NCI-H1092 treated with DMSO at 0.1 percent for 48 hours (cell line): ENCODE measurements at places on chromosomes 2 and 18.

DNA sequence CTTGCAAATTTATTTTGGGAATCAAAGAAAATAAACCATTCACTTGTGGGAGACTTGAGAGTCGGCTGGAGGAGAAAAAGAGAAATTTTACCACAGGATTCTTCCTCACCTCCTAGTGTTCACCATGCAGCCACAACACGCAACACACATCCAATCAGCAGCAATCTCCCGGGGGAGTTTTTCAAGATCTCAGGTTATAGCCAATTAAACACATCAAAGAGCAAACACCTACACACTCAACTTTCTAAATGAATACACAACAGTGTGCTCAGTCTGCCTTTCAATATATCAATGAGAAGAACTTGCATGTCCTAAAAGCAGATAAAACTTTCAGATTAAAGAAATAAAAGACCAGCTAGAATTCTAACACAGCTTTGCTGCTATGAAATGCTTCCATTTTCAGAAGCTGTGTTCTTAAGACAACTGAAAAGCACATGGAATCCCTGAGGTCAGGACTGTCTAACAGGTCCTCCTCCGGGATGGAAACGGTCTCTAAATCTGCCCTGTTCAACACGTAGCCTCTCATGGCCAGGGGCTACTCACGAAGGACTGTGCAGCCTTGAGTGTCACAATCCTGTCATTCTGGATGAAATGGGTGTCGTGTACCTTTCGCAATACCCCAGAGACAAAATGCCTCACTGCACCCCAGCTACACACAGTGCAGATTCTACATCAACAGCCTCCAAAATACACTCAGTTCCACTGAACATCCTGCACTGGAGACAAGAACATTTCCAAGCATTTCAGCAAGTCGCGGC lies 84.2 kb downstream of the ZNF516 start:
- DNase-seq: no peak

- DNase-seq: no peak
Observed at GRCh38 chr2:72629062-72629461, 196.8 kb downstream of the EXOC6B start.

DNA sequence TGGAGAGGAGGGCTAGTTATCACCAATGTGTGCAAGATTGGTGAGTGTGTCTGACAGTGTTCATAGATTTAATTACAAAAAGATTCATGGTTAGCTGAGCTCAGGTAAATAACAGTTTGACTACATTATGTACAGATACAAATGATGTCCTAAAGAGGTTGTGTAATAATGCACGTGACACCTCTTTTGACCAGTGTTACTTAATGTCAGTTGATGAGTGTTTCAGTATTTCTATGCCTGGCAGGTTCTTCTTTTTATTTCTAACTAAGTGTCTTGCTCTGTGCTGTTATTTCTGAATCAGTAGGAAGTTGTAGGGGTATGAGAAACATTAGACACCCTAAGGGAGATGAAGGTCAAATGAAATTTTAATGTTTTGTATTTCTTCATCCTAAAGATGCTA lies 7.9 kb upstream of the INHBB start:
- no peak for DNase-seq

DNA sequence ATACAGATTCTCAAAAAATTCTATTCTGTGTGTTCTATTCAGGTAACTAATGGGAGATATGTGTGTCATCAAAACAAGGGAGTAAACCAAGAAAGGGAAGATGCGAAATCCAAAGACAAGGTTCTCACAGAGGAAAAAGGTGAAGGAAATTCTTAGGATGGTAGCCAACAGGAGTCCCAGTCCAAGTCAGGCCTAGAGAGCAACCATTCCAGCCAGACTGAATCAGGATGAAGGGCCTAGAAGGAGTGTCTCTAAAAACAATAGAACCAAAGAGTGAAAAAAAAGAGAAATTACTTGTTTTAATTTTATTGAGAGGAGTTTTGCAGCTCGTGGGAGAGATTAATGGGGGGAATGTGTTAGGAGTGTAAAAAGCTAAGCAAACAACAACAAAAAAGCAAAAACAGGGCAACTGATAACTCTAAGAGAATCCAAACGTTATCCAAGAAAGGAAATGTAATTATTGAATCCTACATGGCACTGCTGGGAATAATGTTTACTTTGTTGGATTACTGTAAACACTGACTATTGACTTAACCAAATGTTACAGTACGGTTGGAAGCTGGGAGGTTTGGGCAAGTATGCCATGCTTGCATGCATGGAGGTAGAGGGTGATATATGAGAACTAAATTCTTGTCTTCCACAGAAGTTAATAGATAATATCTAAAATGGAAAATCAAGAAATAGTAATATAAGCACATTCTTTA lies 12.3 kb downstream of the MAP3K20 start:
- no peak for DNase-seq

DNA sequence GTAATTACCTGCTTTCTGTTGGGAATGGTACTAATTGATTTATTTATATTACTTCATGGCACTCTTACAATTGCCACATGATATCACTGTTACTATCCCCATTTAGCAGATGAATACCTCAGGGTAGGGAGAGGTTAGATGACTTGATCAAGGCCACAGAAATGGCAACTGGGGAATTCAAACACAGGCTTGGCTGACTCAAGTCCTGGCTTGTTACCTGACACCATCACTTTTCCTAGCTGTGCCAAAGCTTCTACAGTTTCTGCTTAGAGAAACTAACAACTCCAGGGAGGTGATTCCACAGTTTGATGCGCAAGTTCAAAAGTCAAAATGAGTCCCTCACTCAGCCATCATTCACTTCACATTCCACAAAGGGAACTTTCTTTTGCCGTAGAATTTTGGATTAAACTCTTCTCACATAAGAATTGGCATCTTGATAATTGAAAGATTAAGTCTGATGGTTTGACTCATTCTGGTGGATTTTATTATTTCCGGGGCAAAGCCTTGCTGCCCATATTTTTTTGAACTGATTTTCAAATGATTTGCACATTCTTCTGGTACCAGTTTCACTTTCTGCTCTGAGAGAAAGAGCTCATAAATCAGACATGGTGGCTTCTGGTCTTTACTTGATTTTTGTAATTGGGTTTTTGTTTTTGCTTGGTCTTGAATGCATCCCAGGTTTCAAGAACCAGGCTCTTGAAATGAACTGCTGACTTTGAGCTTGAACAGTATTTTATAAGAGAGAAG lies 656.8 kb downstream of the BCL11A start:
- DNase-seq: no peak

DNA sequence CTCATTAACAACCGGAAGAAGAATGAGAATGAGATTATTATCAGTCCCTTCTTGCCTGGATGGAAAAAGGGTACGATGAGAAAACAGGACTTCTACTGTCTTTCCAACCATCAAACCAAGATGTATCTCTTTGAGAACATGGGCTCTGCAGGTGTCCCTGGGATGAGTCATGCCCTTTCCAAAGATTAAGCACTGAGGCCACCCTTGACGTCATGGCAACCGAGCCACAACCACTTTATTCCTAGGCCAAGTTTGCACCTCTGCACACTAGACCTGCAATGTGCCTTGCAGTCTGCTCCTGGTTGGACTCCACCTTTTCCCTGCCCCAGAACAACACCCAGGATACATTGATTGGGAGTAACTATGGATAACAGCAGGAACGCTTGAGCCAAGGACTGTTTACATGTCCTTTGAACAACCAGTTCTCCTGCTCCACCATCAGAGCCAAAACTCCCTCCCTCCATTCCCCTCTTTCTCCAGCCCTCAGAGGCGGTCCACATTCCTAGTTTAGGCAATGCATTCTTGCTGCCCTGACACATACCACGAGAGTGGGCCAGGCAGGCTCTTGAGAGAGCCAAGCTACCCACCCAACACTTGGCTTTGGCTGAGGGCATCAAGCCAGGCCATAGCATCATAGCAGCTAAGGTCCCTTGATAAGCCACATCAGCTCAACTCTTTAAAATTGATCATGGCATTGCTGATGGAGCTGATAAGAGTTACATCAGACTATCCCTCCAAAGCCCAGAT lies 310.7 kb downstream of the TNS1 start:
- no peak for DNase-seq

GRCh38 chr2:154846842-154847241 lies 148.3 kb downstream of the KCNJ3 start:
- no peak for DNase-seq

DNA sequence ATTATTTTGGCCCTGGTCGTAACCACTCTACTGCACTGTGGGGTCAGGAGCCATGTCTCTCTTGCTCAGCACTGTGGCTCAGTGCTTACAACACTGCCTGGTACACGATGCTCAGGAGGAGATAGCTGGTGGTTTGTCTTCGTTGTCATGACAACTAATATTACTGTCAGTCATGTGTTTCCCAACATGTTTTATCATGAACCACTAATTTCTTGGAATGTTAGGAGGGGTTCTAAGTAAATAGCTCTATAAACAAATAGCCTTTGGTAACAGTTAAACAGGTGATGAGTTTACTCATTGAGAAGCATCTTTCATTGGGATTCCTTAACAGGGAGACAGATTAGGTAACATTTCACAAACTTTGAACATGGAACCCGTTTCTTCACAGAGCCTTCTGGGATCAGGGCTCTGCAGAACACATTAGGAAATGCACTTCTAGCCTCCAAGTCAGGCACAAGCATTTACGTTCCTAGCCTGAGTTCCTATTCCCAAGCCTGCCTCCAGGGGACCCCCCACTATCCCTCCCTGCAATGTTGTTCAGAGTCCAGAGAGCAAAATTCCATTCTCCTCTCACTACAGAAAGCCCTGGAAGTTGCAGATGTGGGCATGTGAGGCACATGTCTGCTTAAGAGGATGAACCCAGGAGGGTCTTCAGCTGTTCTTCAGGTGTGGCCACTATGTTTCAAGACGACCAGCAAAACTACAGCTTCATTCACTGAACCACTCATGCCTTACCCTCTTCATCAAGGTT lies 6.4 kb upstream of the RBM44 start:
- no peak for DNase-seq

DNA sequence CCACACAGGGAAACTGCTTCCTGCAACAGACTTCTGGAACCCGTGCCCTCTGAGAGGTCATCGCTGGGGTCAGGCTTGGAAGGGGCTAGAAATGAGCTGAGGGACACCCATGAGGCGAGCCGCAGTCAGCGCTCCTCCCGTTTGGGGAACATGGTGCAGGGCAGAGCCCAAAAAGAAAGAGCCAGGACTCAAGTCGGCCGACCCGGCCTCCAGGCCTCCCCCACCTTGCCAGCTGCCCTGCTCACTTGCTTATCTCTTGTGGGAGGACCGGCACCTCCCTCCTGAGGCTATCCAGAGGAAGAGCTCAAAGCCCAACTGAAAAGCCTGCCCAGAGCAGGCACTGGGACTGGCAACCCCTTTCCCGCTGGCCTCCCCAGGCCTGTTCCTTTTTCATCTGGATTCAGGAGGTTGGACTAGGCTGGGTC lies 43.6 kb downstream of the SCTR start:
- no peak for DNase-seq
